C1 segment of cervical spinal cord (tissue), 14 donors: ENCODE measurements at places on chromosomes 12 and 14.

- no peak for DNase-seq
Measured at GRCh38 chr14:44505588-44505987, 1.5 kb downstream of the FSCB start.

GRCh38 chr14:93535537-93535936 lies 104.8 kb downstream of the UNC79 start:
- no peak for DNase-seq

- no peak for DNase-seq
Measured at GRCh38 chr12:98763656-98764055, 118.6 kb downstream of the APAF1 start.

GRCh38 chr14:21112255-21112654 lies 11.4 kb downstream of the TMEM253 start:
- no peak for DNase-seq

DNA sequence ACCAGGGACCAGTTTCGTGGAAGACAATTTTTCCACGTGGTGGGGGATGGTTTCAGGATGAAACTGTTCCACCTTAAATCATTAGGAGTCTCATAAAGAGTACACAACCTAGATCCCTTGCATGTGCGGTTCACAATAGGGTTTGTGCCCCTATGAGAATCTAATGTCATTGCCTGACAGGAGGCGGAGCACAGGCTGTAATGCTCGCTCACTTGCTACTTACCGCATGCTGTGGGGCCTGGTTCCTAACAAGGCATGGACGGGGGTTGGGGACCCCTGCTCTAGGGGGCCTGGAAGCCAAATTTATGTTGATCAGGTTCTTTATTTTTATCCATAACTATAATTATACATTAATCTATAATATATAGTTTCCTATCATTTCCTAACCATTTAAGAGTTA lies 315.3 kb downstream of the MED13L start:
- no peak for DNase-seq
